ENCODE measurements at places on chromosomes 13 and 19.

DNA sequence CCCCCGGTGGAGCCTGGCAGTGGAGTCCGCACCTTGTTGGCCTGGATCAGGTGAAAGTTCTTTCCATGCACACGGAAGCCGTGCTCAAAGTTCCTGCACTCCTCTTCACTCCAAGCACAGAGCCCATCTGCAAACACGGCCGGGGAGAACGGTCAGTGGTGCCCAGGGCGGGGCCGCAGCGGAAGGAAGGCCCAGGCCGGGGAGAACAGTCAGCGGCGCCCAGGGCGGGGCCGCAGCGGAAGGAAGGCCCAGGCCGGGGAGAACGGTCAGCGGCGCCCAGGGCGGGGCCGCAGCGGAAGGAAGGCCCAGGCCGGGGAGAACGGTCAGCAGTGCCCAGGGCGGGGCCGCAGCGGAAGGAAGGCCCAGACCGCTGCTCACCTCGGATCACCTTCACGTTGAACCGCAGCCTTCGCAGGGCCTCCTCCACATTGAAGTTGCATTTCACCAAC, 20.6 kb upstream of the PLPP2 start:
- no peak for DNase-seq

DNA sequence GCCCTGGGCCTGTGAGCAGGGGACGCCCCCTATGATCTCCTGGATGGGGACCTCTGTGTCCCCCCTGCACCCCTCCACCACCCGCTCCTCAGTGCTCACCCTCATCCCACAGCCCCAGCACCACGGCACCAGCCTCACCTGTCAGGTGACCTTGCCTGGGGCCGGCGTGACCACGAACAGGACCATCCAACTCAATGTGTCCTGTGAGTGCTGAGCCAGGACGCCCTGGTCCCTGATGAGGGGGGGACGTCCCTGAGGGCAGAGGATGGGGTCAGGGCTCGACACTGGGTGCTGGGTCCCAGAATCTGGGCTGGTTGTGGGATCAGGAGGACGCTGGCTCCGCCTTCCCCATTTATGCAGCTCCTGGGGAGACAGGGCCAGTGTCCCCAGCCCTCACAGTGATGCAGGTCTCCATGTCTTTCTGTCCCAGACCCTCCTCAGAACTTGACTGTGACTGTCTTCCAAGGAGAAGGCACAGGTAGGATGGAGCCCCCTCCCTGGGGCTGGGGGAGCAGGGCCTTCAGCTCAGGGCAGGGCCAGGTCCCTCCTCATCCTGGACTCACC, 2.5 kb downstream of the SIGLEC7 start:
- no peak for DNase-seq

DNA sequence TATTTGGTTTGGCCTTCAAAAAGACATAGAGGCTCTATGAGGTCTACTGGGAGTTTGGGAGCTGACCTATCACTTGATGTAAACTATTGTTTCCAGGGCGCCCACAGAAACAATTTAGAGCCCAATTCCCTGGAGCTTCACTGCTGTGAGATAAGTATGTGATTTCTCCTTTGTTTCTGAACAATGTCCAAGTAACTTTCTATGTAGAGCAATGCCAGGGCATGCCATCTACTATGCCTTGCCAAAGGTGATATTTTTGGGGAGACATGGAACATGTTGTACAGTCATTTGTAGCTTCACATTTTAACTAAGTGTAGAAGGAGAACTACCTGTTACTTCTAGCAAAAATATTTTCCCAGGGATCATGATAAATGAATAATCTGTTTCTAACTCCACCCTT, 872.6 kb downstream of the GPC5 start:
- no peak for DNase-seq

- no peak for DNase-seq
These were observed 14.8 kb downstream of the DDX39A start for GRCh38 chr19:14404312-14404711.

- no peak for DNase-seq
These were observed 9.6 kb upstream of the CEACAM5 start for GRCh38 chr19:41698746-41699230.

GRCh38 chr13:83839146-83839545, 43.1 kb downstream of the SLITRK1 start:
- DNase-seq, result no peak

DNA sequence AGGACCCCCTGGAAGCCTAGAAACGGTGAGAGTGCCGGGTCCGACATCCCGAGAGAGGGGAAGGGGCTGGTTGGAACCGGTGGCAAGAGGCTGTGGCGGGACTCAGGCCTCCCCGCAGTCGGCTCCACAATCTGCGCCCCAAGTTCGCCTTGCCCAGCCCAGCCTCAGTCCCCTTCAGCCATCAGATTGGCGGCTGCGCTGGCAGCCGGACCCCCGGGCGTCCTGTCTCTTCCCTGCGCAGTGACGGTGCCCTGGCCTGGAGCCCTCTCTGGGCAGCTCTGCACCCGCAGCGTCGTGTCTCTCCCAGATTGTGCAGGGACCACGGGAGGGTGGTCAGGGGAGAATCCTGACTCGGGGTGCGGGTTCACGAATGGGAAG, 315 bp downstream of the ZNF492 start:
- no peak for DNase-seq

GRCh38 chr13:23790577-23791170, 98.5 kb downstream of the MIPEP start:
- no peak for DNase-seq

DNA sequence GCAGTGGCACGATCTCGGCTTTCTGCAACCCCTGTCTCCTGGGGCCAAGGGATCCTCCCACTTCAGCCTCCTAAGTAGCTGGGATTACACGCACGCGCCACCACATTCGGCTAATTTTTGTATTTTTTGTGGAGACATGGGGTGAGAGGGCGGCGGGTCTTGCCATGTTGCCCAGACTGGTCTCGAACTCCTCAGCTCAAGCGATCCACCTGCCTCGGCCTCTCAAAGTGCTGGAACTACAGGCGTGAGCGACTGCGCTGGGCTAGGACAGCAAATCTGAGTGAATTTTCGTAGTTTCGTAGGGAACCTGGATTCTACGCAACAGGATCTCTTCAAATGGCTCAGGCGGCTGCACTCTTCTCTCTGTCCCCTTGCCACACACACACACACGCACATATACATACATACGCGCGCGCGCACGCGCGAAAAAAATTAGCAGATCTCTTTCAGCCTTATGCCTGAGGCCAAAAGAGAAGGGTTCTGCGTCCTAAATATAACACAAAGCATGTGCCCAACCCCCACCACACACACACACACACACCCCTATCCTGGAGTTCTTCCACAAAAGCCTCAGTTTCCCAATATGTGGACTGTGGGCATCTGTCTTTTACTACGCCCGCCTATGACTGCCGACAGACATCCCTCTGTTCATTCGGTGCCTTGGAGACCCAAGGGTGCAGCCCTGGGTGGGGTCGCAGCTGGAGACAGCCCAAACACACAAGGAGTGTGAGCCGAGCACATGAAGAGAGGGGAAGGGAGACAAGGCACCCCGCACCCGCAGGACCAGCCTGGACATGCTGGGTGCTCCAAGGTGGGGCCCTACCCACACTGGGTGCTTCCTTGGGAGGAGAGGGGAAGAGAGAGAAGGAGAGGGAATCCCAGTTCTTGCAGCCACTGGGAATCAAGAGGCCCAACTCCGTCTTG, 616 bp downstream of the PINLYP start:
- DNase-seq, result no peak

Measured in hematopoietic multipotent progenitor cell treated with erythropoietin and hydrocortisone succinate and interleukin-3 and kit ligand, for 17 days (in vitro differentiated cells).